AML-193 (cell line): ENCODE measurements at places on chromosomes 13 and 19.
A peak's percentile ranks its signal among the peaks of the same experiment; 100 is the strongest.

DNA sequence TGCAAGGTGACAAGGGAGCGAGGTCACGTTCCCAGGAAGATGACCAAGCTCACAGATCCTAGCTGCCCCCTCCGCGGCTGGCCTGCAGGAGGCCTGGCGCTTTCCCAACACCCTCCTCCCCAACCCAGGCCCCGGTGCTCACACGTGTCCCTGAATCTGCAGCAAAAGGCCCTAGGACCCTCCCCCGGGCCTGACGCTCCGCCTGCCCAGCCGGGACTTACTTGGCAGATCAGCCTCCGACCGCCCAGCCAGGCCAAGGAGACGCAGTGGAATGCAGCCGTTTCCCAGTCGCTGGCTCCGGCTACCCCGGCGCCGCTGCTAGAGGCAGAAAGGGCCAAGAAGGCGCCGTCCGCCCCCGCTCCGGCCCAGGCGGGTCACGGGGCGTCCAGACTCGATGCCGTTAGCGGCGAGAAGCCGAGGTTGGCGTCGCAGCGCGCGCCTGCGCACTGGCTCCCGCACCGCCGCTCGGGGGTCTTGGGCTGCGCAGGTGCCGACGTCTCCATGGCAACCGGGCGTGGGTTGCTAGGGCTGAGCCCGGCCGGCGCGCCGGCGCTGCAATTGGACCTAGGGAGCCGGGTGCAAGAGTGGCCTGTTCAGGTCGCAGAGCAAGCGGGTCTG lies at the start of gene PNMA8A:
Gene PNMA8A, minus strand, starts transcription at position 448 of the 618 bp plus-strand sequence. CDS start 528 bp downstream, outside the sequence.
- no peak for DNase-seq

- no peak for DNase-seq
Measured at GRCh38 chr19:34231439-34231838, 22.9 kb upstream of the GARRE1 start.

DNA sequence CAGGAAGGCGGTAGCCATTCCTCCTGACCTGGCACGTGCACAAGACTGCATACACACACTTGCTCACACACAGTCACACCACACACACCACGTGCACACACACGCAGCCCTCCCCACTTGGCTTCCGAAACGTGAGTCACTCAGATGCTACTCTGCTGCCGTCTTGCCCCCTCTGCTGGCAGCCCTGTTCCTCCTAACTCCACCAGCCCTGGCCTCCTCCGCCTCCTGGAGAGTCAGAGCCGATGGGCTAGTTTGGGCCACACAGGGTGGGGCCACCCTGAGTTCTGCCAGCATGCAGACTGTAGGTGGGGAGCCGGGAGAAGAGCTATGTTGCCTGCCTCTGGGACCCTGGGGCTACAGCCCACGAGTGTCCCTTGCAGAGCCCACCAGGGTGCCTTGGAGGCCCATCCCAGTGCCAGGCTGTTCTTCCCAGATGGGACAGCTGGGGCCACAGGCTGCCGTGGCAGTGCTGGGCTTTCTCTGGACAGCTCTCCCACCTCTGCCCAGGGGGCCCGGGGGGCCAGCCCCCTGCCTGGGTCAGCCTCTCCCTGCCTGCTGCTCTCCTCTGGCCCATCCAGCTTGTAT lies 12.1 kb downstream of the PIN1 start:
- DNase-seq = no peak

DNA sequence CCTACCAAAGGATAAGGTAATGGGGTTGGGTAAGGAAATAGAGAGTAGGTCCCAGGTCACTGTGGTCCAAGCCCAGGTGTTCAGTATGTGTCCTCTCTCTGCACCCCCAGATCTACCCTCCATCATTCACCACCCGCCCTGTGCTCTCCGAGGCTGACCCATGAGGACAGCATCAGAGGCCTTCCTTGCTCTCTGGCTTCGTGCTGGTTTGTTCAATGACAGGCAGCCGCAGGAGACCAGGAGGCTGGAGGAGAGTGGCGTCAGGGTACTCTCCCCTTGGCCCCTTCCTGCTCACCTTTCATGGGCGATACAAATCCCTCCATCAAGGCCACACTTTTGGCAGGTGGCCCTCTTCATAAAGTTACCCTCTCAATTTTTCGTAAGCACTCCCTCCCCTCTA lies 1.7 kb downstream of the TUBA3C start:
- DNase-seq = no peak

- no peak for DNase-seq
Measured at GRCh38 chr13:31955741-31956140, 75.8 kb upstream of the FRY start.

DNA sequence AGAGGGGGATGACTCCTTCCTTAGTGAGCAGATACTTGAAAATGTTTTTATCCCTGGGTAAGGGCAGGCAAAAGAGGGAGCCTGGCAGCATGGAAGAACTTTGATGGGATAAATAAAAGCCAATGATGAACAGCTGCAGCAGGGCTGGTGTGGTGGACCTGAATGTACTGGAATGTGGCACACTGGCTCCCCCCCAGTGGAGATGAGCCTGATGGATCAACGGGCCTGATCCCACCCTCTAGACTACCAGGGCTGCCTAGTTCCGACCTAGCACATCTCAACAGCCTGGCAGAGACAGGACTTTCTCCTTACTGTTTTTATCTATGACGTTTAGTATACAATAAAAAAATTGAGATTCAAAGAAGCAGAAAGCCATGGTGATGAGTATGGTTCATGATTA lies 20.5 kb downstream of the NLRP11 start:
- DNase-seq = no peak

DNA sequence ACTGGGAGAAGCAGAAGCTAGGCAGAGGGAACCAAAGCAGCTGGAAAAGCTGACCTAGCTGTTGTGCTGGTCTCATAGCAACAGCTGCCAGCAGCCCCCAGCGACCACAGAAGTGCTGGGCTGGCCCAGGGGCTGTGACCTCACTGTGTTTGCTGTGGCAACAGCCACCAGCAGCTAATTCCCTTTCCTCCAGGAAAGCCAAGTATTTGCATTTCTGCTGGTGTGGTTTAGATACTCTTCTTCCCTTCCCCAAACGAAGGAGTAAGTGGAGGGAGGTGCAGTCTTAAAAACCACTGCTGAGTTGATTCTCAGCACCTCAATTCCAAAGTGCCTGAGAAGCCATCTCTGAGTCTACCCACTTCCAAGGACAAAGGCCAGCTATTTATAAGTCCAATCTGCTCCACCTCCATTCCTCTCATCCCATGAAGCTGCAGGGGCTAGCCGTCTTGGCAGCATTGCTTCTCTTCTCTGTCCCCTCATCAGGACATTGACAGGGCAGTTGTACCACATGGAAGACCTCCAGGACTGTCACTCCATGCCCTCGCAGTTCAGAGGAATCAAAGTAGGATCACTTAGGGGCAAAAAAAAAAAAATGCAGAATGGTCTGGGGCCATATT lies 11.5 kb upstream of the CCDC97 start:
- DNase-seq = no peak

DNA sequence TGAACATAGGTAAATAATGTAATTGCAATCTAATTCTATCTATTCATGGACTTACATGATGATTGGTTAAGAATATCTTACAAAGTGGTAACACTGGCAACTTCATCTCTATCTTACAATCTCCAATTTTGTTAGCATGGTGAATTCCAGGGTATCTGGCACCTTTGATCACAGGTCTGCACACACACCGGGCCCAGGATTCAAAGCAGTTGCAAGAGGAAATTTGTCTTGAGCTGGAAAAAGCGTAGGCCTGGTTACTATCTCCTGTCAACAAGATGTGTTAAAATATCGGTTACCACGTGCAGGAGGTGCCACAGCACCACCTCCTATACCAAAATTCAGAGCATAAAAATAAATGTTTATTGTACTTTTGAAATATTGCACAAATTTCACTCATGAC lies 2428.4 kb downstream of the PCDH9 start:
- DNase-seq = no peak

DNA sequence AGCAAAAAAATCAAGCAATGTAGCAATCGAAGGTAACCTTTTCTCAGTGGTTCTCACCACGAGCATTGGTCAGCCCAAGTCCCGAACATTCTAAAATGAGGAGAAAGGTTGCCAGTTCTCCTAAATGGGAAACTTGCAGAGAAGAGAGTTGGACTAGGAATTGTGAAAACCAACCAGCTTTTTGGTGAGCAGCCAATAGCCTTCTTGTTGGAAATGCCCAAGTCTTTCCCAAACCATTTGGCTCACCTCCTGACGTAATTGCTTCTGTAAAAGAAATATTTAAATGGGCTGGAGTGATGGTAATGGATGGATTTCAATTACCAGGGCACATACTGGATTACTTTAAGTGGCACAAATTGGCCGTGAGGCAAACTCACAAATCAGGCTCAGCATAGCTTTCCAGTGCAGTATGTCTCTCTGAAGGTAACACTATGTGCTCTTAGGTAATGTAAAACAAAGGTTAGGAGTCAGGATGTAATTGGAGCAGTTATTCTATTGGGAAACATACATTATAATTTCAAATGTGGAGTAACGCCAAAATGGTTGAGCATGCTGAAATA lies 423.2 kb downstream of the KLF5 start:
- no peak for DNase-seq

- no peak for DNase-seq
Measured at GRCh38 chr13:37651891-37652290, 53.3 kb upstream of the POSTN start.

DNA sequence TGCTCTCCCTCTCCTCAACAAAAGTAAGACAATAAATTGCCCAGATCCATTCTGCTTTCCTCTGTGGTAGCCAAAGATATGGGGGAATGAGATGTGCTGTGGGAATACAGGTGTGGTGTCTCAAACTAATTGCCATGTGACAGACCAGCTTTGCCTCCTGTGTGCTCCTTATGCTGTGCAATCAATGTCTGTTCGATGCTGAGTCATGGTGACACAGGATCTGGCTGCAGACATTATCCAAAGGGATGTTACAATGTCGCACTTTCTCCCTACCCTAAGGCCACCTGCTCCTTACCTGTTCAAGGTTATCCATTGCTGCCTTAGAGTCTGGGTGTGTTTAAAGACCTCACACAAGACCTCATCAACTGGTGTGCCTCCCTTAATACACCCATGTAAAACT lies 32.5 kb downstream of the FGF14 start:
- DNase-seq = no peak

DNA sequence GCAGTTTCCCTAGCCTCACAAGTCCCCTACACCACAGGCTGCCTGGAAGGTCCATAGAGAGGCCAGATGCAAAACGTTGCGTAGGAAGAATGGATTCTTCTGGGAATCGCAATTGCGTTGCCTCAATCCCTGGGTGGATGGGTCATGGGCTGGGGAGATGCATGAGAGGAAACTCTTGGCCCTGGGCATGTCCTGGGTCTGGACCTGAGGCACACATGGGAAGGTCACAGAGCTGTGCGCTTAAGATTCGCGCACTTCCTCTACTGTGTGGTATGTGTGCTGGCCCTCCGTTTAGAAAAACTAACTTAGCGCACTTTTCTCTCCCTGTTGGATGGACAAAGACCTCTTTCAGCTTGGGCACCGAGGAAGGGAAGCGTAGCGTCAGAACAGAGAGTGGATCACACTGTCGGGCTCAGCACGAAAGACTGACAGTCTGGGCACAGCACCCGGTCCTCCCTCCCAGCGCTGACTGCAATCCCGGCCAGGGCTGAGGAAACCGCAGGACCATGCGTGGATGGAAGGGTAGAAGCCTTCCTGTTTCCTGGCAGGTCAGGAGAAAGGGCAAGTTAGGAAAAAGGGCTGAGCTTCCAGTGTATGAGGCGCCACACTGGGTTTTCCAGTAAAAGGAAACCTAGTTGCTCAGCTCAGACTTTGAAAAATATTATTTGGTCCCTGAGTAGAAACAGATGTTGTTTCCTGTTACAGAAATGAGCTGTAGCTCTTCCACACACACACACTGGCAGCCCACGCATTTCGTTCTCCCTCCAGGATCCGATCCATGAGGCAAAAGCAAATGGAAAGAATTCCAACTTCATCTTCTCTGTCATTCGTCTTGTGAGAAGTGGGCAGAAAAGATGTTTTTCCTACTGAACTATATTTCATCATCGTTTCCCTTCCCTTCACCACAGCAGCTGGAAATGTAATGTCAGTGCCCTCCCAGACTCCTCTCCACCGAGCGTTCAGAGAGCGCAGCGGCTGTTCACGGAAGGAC lies 86.0 kb downstream of the ING1 start:
- DNase-seq = no peak

- DNase-seq = no peak
Measured at GRCh38 chr13:42638101-42638500, 64.1 kb downstream of the TNFSF11 start.

- peak; percentile 22 for DNase-seq
Measured at GRCh38 chr13:95564733-95565291, 12.3 kb downstream of the CLDN10 start.

DNA sequence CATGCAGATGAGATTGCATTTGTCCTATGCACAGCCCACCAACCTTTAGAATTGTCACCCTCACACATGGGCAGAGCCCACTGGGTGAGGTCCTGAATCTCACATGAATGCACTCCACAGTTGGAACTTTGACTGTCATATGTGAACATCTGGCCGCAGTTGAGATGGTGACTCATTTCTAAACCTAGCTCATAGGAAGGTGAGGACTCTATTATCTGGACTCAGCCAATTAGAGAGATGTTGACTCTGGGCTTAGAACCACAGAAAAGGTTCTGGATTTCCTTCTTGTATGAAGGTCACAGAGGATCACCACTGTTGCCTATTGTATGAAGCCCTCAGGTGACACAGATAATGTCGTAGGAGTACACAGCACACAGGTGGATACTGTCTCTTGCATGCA lies 25.6 kb upstream of the ZNF681 start:
- no peak for DNase-seq

- DNase-seq = peak; percentile 24
Measured at GRCh38 chr13:33543631-33544265, 258.2 kb upstream of the STARD13 start.

DNA sequence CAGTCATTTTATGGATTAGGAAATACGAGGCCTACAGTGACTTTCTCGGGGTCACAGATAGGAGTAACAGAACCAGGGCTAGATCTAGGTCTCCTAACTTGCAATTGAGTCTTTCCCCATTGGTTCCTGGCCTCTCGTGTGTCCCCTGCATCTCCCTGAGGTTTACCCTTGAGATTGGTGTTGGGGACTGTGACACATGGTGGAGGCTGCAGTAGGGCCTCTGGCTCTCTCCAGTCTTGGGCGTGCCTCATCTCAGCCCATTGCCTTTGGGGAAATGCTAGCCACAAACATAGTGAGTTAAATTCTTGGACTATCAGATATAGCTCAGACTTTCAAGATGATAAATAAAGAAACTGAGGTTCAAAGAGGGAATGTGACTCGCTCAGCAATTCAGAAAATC lies 212.1 kb downstream of the KCNRG start:
- no peak for DNase-seq

GRCh38 chr13:66399873-66400272 lies 830.3 kb downstream of the PCDH9 start:
- DNase-seq = no peak

DNA sequence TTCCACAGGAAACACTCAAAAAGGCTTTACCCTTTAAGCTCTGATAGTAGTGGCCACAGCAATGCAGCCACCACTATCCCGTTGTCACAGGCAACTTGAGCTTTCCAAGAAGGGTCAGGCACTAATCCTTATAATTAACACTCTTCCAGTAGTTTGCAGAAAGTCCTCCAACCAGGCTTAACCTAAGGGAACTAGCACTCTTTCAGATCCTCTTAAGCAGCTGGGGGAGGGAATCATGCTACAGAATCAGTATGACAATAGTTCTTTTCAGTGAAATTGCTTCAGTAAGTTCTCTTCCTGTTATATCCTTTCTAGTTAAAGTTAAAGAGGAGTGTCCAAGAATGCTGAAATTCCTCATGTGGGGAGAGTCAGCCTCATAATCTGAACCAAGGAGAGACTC lies 82.2 kb downstream of the TNFSF11 start:
- DNase-seq = no peak
